ENCODE measurements at places on chromosomes 12 and 14. TPM values are rescaled to one million over a fixed set of nuclear protein-coding genes. Genes with fewer than 3 reads are reported as not detected.

Gene LUM
- 605 TPM for total RNA-seq

Gene TAS2R9
- not detected for total RNA-seq

Gene AQP2
- not detected for total RNA-seq

Gene SERPINA12
- not detected for total RNA-seq

Gene KRT76
- not detected for total RNA-seq

Gene TRHDE
- 4.3 TPM for total RNA-seq

Gene RXYLT1
- 12.4 TPM for total RNA-seq

Gene HSPB8
- 68.6 TPM for total RNA-seq
